ENCODE measurements at places on chromosomes 16 and 17.
A peak's percentile ranks its signal among the peaks of the same experiment; 100 is the strongest.

GRCh38 chr16:31271621-31272190 is 11.9 kb downstream of the ITGAM start:
- DNase-seq = no peak

GRCh38 chr17:7676533-7676932 is 10.8 kb downstream of the TP53 start:
- no peak for DNase-seq

DNA sequence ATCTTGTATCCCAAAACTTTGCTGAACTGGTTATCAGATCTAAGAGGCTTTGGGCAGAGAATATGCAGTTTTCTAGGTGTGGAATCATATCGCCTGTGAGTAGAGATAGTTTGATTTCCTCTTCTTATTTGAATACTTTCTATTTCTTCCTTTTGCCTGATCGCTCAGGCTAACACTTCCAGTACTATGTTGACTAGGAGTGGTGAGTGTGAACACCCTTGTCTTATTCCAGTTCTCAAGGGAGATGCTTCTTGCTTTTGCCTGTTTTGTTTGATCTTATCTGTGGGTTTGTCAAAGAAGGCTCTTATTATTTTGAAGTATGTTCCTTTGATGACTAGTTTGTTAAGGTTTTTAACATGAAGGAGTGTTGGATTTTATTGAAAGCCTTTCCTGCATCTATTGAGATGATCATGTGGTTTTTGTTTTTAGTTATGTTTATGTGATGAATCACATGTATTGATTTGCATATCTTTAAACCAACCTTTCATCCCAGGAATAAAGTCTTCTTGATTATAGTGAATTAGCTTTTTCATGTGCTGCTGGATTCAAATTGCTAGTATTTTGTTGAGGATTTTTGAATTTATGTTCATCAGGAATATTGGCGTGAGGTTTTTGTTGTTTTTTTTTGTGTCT is 17.0 kb upstream of the CCL13 start:
- DNase-seq = no peak

DNA sequence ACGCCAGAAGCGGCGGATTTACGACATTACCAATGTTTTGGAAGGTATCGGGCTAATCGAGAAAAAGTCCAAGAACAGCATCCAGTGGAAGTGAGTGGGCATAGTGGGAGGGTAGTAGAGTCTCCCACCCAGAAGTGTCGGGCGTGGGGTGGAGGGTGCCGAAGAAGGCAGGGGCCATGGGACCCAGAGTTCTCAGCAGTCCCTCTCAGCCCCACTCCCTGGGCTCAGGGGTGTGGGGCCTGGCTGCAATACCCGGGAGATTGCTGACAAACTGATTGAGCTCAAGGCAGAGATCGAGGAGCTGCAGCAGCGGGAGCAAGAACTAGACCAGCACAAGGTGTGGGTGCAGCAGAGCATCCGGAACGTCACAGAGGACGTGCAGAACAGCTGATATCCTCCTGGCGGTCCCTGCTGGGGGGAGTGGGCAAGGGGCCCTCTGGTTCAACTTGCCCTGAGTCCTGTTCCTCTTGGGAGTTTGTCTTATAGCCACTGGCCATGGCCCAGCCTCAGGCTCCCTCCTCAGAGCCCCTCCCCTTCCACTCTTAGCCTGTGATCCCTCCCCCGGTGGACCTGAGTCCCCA is 916 bp downstream of the E2F4 start:
- no peak for DNase-seq

DNA sequence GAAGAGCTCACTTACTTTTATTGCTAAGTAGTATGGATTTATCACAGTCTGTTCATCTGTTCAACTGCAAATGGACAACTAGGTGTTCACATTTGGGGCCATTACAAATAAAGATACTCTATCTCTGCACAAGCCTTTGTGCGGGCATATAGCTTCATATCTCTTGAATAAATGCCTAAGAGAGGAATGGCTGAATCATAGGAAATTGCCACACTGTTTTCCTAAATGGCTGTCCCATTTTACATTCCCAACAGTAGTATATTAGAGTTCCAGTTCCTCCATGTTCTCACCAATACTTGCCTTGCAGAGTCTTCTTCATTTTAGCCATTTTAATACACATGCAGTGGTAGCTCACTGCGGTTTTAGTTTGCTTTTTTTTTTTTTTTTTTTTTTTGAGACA is 20.5 kb downstream of the NSMCE1 start:
- no peak for DNase-seq

- no peak for DNase-seq
These were observed 65.8 kb downstream of the WSCD1 start for GRCh38 chr17:6135996-6136395.

DNA sequence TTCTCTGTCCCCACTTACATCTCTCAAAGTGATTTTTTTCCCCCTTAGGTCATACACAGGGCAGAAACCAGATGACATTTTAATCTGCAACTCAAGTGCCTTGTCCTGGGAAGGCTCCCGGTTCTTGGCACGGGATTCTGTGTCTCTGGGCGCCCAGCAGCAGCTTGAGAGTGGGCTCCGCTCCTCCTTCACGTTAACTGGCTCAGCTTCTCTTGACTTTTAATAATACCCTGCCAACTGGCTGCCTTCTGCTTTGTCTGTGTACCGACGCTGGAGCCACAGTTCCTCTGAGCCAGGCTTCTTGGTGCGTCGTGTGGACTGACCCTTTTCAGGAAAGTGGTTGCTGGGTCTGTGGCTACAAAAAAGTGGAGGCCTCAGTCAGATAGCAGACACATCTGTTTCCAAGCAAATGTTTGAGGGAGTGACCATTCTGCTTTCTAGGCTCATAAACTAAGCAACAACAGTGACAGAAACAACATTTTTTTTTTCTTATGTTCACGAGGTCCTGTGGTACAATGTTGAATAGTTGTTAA is 64.9 kb downstream of the IRF8 start:
- DNase-seq = no peak

- DNase-seq = no peak
These were observed 44.7 kb upstream of the HS3ST3A1 start for GRCh38 chr17:13646411-13646810.

- DNase-seq = peak; percentile 16
These were observed 49.8 kb downstream of the CDH1 start for GRCh38 chr16:68786685-68787418.

DNA sequence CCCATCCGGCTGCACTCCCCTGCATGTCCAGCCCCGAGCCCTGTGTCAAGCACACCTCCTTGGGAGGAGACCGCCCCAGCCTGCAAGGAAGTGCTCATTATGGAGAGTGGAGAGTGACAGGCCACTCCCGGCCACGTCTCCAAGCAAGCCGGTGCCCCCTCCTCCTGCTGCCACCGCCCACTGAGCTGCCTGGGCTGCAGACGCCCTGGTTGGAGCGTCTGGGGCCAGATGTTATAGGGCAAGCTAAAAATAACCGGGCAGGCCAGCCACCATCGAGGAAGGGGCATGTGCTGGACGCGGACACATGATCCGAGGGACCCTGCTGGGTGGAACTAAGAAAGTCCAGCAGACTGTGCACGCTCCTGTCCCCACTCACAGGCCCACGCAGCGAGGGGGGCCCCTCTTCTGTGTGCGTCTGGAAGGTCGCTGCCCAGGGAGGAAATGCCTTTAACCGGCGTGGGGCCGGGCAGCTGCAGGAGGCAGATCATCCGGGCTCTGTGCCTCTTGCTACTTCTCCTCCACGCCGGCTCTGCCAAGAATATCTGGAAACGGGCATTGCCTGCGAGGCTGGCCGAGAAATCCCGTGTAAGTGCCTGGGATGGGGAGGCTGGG is at the start of gene WFDC1:
Gene WFDC1 (plus strand): TSS at position 348 of the 612 bp plus-strand sequence. CDS start 94 bp downstream, at position 442.
- DNase-seq = no peak

DNA sequence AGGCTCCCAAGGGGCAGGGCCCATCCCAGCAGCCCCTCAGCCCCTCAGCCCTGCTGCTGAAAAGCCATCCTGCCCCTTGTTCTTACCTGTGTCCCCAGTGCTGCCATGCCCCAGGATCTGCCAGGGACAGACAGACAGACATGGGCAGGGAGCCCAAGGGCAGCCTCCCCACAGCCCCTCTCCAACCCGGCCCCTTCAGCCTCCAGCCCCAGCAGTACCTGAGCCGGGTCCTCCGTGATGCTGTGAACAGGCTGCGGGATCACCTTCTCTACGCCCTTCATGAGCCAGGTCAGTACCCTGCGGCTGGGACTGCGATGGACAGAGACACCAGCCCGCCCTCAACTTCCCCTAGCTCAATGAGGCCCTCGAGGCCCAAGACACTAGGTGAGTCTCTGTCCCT is 8.2 kb downstream of the CNGB1 start:
- DNase-seq = no peak

GRCh38 chr16:25217112-25217511 is 365 bp downstream of the AQP8 start:
- DNase-seq = no peak

DNA sequence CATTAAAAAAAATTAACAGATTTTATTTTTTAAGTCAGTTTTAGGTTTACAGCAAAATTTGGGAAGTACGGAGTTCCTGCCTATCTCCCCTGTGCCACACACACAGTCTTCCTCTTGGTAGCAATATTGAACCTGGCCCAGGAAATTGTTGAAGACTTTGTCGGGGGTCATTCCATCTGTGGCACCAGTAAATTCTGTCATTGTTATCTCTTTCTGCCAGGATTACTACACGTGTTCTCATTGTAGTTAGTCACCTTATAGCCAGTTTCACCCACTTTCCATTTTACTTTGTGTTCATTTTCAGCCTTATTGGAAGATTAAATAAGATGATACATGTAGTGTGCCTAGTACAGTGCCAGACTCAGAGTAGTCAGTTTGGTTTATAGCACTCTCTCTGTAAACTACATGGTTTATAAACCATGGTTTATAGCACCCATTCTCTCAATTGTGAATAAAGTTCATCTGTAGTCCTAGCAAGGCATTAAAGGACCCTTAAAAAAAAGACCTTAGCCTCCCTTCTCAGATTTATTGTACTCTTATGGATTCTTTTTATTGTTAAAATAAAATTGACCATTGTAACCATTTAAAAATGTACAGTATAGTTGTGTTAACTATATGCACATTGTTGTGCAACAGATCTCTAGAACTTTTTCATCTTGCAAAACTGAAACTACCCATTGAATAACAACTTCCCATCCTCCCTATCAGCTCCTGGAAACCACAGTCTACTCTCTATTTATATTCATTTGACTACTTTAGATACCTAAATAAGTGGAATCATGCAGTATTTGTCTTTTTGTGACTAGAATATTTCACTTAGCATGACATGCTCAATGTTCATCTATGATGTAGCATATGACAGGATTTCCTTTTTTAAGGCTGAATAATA is 36.1 kb downstream of the NLK start:
- DNase-seq = no peak

GRCh38 chr17:40025991-40026815 is 11.0 kb downstream of the CSF3 start:
- DNase-seq = no peak

DNA sequence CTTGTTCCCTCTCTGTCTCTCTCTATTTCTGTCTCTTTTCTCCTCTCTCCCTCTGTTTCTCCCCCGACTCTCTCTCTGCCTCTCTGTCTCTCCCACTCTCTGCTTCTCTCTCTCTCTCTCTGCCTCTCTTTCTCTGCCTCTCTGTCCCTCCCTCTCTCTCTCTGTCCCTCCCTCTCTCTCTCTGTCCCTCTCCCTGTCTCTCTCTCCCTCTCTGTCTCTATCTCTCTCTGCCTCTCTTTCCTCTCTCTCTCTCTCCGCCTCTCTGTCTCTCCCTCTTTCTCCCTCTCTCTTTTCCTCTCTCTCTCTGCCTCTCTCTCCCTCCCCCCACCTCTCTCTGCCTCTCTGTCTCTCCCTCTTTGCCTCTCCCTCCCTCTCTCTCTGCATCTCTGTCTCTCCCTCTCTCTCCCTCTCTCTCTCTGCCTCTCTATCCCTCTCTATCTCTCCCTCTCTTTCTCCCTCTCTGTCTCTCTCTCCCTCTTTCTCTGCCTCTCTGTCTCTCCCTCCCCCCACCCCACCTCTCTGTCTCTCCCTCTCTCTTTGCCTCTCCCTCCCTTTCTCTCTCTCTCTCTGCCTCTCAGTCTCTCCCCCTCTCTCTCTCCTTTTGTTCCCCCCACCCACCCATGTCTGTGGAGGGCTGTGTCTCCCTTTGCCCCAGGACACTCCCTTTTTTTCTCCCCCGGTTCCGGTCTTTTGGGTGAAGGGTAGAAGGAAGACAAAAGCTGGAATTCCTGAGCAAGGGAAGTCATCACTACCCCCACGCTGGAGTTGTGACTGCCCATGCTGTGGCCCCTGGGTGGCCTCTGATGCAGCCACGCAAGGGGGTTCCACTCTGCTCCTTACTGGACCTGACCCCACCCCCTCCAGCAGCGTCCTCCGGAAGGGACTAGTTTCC is 27.1 kb upstream of the MGAT5B start:
- DNase-seq = no peak

- no peak for DNase-seq
These were observed 238.2 kb downstream of the CDH8 start for GRCh38 chr16:61797961-61798507.

- DNase-seq = no peak
These were observed 9.8 kb upstream of the CTCF start for GRCh38 chr16:67552476-67552875.

DNA sequence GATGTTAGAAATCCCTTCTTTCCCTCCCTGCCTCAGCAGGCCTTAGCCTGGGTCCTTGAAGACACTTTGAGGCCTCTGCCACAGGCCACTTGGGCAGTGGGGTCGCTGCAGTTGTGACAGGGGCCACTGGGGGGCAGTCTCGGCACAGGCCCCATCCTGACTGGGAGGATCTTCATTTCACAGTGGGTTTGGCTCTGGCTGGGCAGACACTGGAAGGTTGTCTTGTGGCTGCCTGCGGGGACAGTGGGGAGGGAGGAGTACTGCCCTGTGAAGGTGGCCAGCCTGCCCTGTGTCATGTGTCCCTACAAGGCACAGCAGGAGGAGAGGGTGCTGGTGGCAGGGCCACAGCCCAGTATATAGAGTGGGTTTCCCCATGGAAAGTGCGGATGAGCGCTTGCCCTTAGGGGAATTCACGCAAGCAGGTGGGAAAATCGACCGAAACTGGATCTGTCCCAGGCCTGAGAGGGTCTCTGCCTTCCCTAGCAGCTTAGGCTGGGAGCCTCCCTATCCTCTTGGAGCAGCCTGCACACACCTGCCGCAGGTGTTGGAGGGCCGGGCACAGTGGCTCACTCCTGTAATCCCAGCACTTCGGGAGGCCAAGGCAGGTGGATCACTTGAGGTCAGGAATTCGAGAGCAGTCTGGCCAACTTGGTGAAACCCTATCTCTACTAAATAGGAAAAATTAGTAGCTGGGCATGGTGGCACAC is 28.8 kb downstream of the GINS2 start:
- DNase-seq = no peak

GRCh38 chr17:21510686-21511362 is 134.7 kb downstream of the KCNJ12 start:
- DNase-seq = no peak

DNA sequence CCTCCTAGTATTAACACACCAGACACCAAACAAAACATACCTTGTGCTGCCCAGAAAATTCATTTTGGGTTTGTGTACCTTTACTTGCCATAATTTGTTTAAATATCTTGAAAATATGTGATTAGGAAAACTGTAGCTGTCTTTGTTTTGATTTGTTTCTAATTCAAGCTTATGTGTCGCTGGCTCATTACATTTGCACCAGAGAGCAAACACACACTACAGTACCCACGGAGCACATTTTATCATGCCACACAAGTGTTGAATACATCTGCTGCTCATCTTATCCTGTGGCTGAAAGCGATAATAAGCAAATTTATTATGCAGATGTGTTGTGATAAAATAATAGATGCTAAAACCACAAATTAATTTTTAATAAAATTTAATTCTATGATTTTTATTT is 63.1 kb downstream of the SPAG9 start:
- DNase-seq = no peak

GRCh38 chr17:81640011-81640410 is 3.0 kb downstream of the TSPAN10 start:
- no peak for DNase-seq
